Effector CD8-positive, alpha-beta T cell (primary cell): ENCODE measurements at places on chromosomes 2 and 18.

- no peak for DNase-seq
Observed at GRCh38 chr2:156883804-156884203, 373.7 kb upstream of the GALNT5 start.

- DNase-seq, result no peak
Observed at GRCh38 chr2:46812361-46813019, 103.1 kb downstream of the MCFD2 start.

DNA sequence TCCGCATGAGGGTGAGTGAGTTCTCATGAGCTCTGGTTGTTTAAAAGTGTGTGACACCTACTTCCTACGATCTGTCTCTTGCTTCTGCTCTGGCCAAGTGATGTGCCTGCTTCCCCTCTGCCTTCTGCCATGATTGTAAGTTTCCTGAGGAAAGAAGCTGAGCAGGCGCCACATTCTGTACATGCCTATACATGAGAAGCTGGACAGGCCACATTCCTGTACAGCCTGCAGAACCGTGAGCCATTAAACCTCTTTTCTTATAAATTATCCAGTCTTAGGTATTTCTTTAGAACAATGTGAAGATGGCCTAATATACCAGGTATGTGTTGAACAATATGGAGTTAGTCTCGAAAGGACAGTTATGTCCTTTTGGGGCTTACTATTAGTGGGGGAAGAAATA, 281.0 kb downstream of the ALK start:
- no peak for DNase-seq

DNA sequence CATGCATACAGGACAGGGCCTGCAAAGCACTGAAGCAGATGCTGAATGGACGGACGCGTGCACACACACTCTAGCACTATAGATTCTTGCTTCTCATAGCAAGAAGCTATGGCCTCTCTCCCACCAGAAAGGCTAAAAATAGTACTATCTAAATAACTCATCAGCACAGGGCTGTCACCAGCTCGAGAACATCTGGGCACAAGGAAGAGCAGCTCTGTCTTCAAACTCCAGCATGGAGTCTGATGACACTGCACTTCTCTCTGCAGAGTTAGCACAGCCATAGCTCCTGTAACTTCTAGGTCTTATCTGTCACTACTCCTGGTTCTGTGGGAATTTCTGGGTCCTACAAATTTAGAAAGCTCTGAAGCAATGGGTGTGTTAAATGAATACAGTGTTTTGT, 123.5 kb downstream of the MYO5B start:
- DNase-seq, result no peak

DNA sequence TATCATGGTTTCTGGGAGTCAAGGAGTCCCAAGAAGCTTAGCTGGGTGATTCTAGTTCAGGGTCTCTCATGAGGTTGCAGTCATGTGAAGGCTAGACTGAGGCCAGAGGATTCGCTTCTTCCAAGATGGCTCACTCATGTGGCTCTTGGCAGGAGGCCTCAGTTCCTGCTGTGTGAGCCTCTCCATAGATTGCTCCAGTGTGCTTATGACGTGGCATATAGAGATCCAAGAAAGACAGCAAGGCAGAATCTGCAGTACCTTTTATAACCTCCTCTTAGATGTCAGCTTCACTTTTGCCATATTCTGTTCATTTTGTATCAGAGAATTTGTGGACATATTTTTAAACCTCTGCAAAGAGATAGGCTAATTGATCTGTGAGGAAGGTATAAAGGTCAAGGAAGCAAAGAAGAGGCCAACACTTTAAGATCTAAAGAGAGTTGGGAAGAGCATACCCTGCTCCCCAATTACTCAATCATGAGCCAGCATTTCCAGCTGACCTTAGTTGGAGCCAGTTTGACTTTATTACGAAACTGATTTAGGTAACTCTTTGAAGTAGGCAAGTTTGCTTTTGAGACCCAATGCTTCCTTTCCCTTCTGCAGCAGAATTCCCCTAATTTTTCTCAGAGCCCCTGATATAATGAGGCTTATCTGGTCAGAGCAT, 134.7 kb downstream of the EML6 start:
- no peak for DNase-seq

GRCh38 chr2:71226096-71226964, 573 bp downstream of the PAIP2B start:
- peak; percentile 34 for DNase-seq

DNA sequence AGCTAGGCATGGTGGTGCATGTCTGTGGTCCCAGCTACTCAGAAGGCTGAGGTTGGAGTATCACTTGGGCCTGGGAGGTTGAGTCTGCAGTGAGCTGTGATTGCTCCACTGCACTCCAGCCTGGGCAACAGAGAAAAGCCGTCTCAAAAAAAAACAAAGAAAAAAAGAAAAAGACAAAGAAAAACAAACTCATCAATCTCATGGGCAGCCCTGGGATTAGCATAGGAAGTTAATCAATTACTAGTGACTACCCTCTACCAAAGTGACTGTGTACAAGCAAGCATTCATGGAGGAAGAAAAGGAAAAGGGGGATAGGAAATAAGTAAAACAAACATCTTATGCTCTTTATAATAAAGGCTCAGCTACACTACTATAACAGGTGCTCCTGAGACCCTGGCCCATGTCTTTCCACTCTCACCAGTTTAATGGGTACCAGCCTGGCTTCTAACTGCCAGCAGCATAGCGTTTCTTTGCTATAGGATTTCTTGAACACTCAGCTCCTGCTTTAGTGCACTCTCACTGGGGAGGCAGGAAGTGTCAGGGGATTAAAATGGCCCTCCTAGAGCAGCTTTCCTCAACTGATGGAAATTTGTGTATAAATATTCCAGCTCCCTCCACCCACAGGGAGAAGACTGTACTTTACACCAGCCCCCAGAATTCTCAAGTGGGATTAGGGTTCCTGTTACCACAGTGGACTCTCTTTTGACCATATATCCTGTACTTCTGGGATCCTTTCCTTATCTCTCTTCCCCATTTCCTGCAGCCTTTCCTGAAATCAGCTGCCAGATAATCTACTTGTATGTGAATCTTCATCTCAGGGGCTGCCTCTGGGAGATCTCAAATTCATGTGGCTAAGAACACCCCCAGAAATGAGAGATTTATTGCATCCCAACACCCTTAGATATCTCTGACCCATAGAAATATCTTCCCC, 91.3 kb upstream of the GLS start:
- no peak for DNase-seq

DNA sequence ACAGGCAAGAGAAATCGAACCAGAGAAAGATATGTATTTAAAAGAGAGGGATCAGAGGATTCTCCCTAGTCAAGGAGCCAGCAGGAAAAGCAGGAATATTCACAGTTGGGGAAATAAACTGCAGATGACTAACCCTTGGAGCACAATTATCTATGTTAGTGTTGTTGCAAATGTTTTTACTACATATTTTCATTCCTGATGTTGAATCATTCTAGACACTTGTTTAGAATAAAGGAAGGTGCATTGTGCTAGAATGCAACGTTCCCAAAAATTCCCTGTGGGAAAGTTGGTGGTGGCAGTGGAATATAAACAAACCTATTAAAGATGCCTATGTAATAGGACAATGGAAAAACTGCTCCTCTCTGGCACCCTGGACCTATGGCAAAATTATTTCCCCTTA, 63.3 kb downstream of the DTNA start:
- DNase-seq, result no peak

DNA sequence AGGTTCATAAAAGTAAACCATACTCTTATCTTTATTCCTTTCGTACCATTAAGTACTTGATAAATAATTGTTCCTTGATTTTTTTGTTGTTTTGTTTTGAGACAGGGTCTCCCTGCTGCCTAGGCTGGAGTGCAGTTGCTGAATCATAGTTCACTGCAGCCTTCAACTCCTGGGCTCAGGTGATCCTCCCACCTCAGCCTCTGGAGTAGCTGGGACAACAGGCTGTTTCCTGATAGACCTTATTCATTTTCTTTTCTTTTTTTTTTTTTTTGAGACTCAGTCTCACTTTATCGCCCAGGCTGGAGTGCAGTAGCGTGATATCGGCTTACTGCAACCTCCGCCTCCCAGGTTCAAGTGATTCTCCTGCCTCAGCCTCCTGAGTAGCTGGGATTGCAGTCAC, 5.5 kb downstream of the KCNG3 start:
- no peak for DNase-seq

DNA sequence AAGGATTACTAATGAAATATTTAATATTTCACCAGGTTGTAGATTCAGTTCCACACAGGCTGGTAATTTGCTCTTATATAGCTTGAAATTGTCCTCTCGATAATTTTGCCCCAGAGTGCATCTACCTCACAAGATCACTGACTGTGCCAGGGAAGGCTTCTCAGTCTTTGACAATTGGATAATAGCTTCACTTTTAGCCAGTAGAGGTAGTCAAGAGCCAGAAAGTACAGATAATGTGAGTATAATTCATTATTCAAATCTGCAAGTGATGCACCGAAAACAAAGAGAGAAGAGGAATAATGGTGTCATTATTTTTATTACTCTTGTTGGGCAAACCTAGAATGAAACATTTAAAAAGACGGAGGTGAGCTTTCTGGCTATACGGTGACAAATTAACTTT, 292.8 kb downstream of the EN1 start:
- DNase-seq, result no peak

GRCh38 chr2:187055463-187055862, 206.5 kb upstream of the ZSWIM2 start:
- no peak for DNase-seq

- no peak for DNase-seq
Observed at GRCh38 chr2:191746346-191747169, 68.6 kb downstream of the NABP1 start.

DNA sequence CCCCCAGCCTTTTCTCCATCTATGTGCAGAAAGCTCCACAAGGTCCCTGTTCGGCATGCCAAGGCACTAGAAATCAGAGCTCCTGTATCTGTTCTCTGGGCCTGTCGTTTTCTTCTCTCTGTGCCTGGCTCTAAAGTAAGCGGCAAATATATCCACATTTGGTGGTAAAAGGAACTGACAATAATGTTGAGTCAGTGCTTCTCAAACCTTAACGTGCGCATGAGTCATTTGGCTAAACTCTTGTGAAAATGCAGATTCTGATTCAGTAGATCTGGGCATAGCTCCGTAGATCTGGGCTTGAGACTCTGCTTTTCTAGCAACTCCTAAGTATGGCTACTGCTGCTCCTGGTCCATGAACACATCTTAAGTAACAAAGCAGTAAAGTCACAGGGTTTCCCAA, 16.5 kb upstream of the ACSL3 start:
- no peak for DNase-seq

- no peak for DNase-seq
Observed at GRCh38 chr18:35507192-35507591, 9.4 kb upstream of the INO80C start.

- DNase-seq, result peak; percentile 23
Observed at GRCh38 chr2:72892506-72893173, 5.4 kb downstream of the SPR start.

GRCh38 chr18:46054956-46055837, 16.9 kb downstream of the PSTPIP2 start:
- DNase-seq, result no peak

DNA sequence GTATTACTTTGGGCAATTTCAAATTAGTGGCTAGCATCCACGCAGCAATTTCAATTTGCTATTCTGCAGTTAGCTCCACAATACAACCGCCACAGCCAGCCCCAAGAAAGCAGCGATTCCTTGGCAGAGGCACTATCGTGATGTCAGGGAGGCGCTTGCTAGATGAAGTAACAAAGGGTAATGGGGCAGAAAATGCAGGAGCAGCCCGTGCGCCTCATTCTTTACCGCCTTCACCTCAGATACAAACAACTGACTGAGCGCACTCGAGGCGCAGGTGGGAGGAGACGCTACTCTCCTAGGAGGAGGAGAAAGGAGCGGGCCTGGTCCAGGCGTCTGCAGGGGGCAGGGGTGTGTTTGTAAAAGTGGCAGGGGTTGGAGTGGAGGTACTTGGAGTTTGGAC, 76.9 kb upstream of the ASB18 start:
- DNase-seq, result no peak

GRCh38 chr2:232386740-232387450, 8.3 kb downstream of the ALPP start:
- DNase-seq, result no peak

- DNase-seq, result no peak
Observed at GRCh38 chr2:20623741-20624155, 27.1 kb downstream of the HS1BP3 start.

- DNase-seq, result no peak
Observed at GRCh38 chr2:215479121-215479520, 43.3 kb upstream of the FN1 start.

GRCh38 chr2:147663153-147663961, 181.5 kb upstream of the ACVR2A start:
- DNase-seq, result no peak

GRCh38 chr2:100924520-100925451, 77.3 kb upstream of the RPL31 start:
- no peak for DNase-seq

- DNase-seq, result no peak
Observed at GRCh38 chr2:169693360-169693759, 845 bp downstream of the CFAP210 start.

GRCh38 chr2:200367155-200367554, 60.7 kb downstream of the SPATS2L start:
- no peak for DNase-seq

DNA sequence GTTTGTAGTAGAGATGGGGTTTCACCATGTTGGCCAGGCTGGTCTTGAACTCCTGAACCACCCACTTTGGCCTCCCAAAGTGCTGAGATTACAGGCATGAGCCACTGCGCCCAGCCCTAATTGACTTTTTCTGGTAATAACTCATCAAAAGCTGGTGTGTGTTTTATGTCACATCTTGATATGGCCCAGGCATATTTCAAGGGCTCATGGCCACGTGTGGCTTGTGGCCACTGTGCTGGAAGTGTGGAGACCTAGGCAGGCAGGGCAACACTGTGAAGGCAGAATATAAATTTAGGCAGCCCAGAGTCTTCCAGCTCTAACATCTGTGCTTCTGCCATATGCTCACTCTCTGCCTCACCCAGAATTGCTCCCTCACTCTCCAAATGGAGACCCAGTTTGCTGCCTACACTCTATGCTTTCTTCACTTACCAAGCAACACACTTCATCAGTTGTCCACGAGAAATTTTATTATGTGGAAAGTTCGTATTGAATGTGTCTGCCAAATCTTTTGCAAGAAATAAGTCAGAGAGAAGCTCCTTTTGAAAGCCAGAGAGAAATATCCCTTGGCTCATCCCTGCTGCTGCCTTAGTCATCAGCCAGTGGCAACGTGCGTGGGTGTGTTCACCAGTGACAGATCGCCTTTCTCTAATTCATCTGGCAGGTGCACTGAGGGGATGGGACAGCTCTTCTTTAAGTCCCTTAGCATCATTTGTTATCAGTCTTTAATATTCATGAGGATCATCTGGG, 129.4 kb upstream of the CXCR4 start:
- no peak for DNase-seq

- no peak for DNase-seq
Observed at GRCh38 chr2:116754381-116755101, 1060.0 kb upstream of the DDX18 start.

DNA sequence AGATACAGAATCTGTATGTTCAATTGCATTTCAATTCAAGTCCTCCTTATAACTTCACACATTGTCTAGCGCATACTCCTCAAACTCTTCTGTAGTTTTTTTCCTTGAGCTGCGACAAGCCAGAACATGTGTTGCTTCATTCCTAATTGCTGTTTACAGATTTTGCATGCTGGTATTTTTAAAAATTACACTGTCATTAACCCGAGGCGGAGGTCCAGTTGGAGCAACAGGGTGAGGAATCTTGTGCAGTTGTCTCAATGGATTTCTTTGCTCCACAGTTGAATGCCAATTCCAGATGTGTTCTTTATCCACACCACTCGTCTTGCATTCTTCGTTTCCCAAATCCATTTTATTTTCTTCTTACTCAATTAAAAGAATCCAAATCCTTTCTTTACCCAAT, 16.4 kb upstream of the SERPINB13 start:
- DNase-seq, result no peak

GRCh38 chr2:187310701-187311100, 137.4 kb downstream of the CALCRL start:
- DNase-seq, result no peak

- DNase-seq, result no peak
Observed at GRCh38 chr2:120819720-120820210, 84.1 kb downstream of the GLI2 start.
